ENCODE measurements at places on chromosomes 7 and 10. TPM values are rescaled to one million over a fixed set of nuclear protein-coding genes. Genes with fewer than 3 reads are reported as not detected.

DNA sequence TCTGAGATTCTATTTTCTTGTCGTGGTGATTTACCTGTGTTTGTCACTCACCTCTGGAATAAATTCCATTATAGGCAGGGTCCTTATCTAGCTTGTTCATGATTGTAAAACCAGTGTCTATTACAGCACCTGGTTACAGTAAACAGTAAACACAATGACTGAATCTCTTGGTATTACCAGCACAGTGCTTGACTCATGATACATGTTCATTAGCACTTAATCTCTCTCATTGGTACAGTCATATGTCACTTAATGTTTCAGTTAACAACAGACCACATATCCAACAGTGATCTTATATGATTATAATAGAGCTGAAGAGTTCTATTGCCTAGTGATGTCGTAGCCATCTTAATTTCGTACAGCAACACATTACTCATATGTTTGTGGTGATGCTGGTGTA lies 1.6 kb upstream of the TASOR2 start:
- no peak for DNase-seq

ICA1 gene
- 9.7 TPM for total RNA-seq

TSPAN13 gene
- total RNA-seq, result 111 TPM

DNA sequence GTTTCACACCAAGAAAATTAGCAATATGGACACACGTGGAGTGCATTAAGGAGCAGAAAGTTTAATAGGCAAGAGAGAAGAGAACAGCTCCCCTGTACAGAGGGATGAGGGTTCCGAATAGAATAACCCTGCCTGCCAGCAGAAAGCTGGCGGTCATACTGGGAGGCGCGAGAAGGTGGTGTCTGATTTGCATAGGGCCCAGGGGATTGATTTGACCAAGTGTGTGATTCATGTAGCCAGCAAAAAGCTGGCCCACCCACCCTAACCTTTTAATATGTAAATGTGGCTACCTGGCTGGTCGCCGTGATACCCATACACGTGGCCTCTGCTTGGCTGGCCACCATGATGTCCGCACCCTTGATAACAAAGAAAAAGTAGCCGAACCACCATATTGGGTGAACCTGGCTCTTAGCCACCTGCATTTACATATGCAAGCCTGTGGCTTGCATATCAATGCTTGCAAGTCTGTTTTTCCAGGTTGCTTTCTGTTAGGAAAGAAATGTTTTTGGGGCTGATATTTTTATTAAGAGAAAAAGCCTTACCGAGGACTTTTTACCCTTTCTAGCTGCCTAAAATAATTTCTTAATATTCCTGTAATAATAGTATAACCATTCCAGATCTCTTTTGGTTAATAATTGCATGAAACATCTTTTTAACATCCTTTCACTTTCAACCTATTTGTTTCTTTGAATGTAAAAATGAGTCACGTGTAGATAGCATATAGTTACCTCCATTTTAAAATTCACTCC lies 20.5 kb upstream of the VWDE start:
- DNase-seq, result no peak

GRCh38 chr10:48231178-48231577 lies 43.3 kb downstream of the FRMPD2 start:
- DNase-seq, result no peak

DNA sequence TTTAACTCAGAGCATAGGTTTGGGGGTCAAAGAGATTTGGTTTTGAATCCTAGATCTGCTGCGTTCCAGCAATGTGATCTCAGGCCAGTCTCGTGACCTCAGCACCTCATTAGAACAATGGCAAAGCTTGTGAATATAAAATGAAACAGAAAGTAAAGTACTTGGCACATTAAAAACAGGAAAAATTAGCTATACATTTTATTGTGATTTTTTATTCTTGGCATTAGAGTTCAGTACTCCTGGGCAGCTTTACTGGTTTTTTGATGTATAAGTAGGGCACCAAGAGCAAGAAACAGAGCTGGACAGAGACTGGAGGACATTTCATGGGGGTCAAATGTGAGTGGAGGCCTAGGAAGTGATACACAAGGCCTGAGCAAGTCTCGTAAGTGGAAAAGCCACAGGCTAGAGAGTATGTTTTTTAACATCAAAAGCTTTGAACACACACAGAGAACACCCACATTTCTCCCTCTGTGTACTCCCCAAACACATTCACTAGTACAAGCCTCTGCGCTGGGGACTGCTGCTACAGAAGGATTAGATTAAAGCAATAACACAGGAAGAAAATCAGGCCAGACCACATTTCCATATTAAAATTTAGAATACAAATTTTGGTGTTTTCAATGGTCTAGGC lies 157.2 kb upstream of the SLC25A13 start:
- no peak for DNase-seq

CPA2 gene
- not detected for total RNA-seq

- no peak for DNase-seq
These were observed 170.4 kb downstream of the WNT2 start for GRCh38 chr7:117152213-117153007.

GDF2 gene
- total RNA-seq, result not detected

- no peak for DNase-seq
These were observed 182.6 kb downstream of the COBL start for GRCh38 chr7:51134013-51134441.

GRCh38 chr10:124099604-124100003 lies 6.2 kb upstream of the CHST15 start:
- DNase-seq, result no peak

- DNase-seq, result no peak
These were observed 479.8 kb downstream of the PTPRN2 start for GRCh38 chr7:158107806-158108205.

DNA sequence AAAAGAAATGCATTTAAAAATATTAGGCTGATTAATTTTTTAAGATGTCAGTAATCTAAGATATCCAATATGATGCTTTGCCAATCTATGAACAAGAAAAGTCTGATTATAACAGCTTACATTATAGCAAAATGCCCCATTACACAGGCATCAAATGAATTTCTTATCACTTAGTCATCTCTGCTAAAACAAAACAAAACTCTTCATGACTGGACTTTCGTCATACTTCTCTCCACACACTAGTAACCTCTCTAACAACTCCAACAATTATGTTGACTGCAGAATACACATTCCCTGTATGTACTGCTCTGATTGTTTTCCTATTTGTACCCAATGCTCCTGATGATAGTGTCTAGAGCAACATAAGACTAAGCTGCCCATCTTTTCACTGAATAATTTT lies 3.8 kb upstream of the MKI67 start:
- no peak for DNase-seq

DNA sequence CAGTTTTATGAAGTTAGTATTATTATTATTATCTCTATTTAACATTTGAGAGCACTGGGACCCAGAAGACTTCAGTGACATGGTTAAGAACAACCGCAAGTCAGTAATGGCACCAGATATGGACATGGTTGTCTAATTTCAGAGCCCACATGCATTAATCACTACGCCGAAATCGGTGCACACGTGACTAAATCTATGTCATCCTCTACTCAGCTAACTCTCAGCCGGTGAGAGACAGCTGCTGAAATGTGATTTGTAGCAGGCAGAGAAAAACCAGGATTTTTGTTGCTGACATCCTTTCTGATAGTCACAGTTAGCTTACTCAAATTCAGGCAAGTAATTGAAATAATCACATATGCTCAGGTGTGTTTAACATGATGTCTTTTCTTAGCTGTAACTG lies 127.7 kb downstream of the SPAG6 start:
- DNase-seq, result no peak

GRCh38 chr10:5265139-5265538 lies 68.5 kb downstream of the AKR1C4 start:
- no peak for DNase-seq
